ENCODE measurements at places on chromosomes 2 and 18.

- no peak for DNase-seq
Measured at GRCh38 chr2:43461453-43462073, 134.3 kb downstream of the THADA start.

DNA sequence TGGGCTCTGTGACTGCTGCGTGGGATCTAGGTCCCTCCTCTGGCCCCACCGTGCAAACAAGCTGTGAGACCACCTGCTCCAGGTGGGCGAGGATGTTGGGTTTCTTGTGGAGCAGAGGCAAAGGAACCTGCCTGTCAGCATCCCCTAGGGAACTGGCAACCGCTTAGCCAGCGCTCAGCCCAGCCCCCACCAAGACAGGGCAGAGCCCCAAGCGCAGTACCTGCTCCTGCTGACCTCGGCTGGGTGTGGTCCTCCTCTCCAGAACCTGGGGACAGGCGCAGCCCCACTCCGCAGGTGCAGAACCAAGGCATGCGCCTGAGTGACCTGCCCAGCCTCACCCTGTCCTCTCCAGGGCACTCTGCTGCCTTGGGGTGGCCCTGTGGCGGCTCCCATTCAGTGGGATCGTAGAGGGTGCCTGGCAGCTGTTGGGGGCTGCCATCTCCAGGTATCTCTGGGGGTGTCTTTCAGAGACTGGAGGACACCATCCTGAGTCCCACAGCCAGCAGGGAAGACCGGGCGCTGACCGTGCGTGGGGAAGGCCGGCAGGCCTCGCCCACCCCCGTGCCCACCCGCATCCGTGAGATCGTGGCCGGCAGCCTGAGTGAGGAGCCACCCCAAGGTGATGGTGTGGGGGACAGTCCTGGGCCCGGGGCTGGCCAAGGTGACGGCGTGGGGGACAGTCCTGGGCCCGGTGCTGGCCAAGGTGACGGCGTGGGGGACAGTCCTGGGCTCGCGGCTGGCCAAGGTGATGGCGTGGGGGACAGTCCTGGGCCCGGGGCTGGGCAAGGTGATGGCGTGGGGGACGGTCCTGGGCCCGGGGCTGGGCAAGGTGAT, 12.3 kb downstream of the CROCC2 start:
- no peak for DNase-seq

DNA sequence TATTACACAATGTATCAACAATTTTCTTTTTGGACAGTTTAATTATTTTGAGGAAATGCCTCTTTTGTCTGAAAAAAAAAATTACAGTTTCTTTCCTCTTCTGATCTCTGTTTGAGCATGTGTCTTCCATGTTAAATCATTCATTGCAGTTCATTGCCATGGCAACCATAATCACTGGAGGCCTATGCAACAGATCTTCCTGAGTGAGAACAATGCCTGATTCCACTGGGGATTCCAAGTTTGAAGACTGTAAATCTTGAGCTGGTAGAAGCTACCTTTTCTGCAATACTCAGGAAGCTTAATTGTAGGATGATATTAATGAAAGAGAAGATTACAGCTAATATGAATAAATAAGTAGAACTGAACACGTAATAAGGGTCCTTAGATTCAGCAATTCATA, 721.4 kb upstream of the CNTNAP5 start:
- no peak for DNase-seq

- no peak for DNase-seq
Measured at GRCh38 chr2:235514627-235515363, 21.0 kb downstream of the AGAP1 start.

DNA sequence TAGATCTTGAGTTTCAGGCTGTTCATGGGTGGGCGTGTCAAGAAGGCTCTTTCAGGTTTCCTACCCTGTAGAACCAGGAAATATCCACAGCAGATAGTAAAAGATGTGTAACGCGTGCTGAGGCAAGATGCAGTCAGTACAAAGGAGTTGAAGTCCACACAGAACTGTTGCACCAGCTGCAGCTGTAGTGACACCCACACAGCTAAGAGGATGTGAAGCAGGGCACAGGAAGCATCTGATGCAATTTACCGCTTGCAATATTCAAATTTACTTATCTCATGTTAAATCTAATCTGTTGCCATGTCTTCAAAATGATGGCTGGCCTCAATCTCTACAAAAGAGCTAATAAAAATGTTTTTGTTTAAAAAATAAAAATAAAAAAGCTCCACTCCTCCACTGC, 132.8 kb downstream of the ARHGAP15 start:
- DNase-seq: peak; percentile 47

GRCh38 chr2:59383473-59383872, 1142.3 kb upstream of the FANCL start:
- no peak for DNase-seq

GRCh38 chr2:110113961-110114591, 1.5 kb downstream of the MALL start:
- DNase-seq: no peak

DNA sequence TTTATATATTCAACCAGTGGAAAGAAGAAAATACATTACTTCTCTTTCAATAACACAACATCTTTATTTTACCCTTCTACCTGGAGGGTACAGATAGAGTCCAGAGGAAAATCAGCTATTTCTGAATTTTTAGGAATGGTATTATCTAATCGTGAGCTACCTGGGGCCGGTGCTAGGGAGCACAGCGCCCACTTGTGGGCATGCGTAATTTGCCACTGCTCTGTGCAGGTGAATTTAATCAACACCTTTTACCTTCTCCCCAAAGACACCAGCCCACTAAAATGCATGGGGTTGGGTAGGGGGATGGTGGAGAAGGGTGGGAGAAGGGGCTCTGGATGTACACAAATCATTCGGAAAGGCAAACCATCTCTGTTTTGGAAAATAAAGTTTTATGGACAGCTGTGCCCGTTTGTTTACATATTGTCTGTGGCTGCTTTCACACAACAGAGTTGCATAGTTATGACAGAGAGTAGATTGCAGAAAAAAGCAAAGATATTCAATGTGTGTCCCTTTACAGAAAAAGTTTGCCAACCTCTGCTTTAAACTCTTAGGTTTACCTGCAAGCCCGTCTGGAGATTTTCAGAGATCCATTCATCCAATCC, 51.5 kb upstream of the DCC start:
- DNase-seq: no peak

DNA sequence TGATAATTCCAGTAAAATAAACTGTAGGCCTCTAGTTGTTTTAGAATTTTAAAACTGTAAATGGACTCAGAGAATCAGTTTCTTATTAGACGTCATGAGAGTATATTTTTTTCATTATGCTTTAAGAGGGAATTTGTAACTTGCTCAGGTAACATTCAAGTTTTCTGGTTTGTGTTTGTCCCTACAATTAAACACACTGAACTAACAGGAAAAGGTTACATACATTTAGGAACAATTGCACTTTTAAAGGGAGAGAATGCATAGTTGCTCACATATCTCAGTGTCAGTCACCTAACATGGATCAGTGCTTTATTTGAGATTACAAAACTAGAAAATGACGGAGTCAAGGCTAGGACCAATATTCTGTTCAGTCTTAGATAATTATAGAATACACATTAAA, 3.1 kb downstream of the COL3A1 start:
- no peak for DNase-seq

GRCh38 chr2:22596306-22596705, 788.7 kb upstream of the KLHL29 start:
- DNase-seq: no peak

- no peak for DNase-seq
Measured at GRCh38 chr2:18167871-18168270, 289.4 kb downstream of the KCNS3 start.

DNA sequence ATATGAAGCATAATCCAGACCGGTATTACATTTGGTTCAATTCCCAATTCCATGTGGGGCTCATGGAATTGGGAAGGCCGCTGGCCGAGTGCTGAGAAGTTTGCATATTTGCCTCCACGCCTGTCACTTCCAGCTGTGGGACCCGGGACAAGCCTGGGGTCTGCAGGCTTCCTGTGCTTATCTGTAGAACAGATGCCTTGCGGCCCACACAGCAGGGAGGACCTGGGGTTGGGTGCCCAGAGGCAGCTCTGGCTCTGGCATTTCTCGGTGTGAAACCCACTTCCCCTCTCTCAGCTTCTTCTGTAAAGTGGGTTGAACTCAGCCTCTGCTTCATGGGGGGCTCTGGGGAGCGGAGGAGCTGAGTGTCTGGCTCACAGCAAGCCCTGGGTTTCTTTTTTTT, 97.9 kb downstream of the SH3BP4 start:
- DNase-seq: no peak

- DNase-seq: no peak
Measured at GRCh38 chr2:239394346-239394945, 6.4 kb downstream of the HDAC4 start.

DNA sequence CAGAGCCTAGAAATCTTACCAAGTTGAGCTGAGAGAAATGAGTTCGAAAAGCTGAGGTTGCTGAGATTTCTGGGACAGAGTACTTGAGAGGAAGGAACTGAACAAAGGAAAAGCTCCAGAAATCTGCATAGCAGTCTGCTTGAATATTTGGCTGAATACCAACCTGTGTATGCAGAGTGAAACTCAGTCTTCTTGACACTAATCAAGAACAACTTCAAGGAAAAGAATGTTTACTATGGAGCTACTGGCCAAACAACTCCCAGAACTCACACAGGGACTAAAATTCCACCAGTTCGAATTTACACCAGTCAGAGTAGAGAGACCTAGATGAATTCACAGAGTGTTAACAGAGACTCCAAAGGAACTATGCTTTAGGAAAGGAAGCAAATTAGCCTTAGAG, 66.5 kb downstream of the USP37 start:
- DNase-seq: no peak

GRCh38 chr2:14933753-14934152, 301.2 kb downstream of the LRATD1 start:
- no peak for DNase-seq

GRCh38 chr2:51025906-51026555, 5.9 kb downstream of the NRXN1 start:
- DNase-seq: no peak

DNA sequence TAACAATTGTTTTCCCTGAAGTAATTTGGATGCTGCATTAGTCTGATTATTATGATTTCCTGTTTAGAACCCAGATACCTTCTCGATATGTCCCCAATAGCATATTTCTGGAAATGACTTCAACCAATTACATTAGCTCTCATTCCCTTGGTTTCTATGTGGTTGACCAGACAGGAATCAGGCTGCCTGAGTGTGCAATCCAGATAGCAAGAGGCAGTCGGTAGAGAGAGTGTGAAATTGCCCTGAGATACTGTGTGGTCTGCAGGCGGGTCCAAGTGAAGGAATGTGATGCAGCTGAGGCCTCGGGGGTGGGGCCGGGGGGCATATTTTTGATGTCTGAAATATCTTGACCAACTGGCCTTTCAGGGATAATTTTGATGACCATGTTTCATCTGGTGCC, 143.9 kb upstream of the ITGA6 start:
- no peak for DNase-seq

- no peak for DNase-seq
Measured at GRCh38 chr2:76257802-76258201, 547.1 kb upstream of the GCFC2 start.

GRCh38 chr2:116754381-116755101, 1060.0 kb upstream of the DDX18 start:
- no peak for DNase-seq

DNA sequence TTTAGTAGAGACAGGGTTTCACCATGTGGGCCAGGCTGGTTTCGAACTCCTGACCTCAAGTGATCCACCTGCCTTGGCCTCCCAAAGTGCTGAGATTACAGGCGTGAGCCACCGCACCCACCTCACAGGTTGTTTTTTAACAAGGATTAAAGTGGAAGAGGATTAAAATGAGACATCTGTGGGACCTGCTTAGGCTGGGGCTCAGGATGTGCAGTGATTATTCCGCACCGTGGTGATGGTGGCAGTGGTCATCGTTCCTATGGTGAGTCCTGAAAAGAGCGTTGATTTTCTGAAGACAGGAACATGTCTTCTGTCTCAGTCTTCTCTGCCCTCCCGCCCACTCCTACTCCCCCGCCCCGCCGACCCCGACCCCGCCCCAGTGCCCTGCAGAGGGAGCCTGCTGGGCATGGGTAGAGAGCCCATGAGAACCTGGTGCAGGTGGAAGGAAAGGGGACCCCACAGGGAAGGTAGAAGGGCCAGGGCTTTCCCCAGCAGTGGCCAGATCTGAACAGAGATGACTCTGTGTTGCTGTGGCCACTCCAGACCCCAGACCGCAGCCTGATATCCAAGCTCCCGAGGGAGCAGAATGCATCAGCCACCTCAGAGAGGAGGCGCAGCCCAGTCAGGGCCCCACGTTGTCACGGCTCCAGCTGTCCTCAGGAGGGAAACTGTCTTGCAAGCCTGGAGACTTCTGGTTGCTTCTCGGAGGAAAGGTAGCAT, 34.5 kb upstream of the FOSL2 start:
- no peak for DNase-seq

GRCh38 chr2:74583504-74583903, 29.0 kb downstream of the DOK1 start:
- DNase-seq: no peak

DNA sequence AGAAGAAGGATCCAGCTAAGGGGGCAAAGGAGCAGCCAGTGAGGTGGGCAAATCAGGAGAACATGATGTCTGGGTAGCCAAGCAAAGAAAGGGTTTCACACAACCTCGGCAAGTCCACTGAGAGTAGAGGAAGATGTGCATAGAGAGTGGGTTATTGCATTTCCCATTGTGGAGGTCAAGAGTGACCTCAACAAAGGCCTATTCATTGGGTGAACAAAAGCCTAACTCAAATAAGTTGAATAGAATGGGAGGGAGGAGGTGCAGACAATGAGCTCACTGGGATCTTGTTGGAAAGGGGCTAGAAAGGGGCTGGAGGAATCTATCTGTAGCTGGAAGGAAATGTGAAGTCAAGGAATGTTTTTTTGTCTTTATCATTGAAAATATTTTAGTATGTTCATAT, 14.0 kb upstream of the PDCL3 start:
- DNase-seq: no peak

DNA sequence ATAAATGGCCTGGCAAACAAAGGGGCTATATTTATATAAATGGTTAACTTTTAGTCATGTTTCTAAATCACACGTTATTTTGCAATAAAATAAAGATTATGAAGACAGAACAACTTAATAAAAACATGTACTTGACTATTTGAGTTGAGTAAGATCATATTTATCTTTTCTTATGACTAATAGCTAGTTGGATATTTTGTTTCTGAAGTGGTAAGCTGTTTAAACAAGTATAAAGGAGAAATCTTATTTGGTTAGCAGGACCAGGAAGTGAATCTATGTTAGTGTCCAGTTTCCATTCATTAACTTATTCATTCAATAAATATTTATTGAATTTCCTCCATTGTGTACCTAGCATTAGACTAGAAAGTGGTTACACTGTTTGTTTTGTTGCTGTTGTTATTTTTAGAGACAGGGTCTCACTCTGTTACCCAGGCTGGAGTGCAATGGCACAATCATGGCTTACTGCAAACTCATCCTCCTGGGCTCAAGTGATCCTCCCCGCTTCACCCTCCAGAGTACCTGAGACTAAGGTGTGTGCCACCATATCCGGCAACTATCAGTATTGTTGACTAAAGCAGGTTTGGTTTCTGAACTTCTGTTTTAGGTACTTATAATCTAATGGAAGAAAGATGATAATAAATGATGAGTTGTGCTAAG, 312.6 kb downstream of the DPP10 start:
- DNase-seq: no peak

GRCh38 chr2:74072565-74072964, 75.1 kb downstream of the BOLA3 start:
- DNase-seq: no peak
